ENCODE measurements at places on chromosomes 3 and 15.
A peak's percentile ranks its signal among the peaks of the same experiment; 100 is the strongest.

DNA sequence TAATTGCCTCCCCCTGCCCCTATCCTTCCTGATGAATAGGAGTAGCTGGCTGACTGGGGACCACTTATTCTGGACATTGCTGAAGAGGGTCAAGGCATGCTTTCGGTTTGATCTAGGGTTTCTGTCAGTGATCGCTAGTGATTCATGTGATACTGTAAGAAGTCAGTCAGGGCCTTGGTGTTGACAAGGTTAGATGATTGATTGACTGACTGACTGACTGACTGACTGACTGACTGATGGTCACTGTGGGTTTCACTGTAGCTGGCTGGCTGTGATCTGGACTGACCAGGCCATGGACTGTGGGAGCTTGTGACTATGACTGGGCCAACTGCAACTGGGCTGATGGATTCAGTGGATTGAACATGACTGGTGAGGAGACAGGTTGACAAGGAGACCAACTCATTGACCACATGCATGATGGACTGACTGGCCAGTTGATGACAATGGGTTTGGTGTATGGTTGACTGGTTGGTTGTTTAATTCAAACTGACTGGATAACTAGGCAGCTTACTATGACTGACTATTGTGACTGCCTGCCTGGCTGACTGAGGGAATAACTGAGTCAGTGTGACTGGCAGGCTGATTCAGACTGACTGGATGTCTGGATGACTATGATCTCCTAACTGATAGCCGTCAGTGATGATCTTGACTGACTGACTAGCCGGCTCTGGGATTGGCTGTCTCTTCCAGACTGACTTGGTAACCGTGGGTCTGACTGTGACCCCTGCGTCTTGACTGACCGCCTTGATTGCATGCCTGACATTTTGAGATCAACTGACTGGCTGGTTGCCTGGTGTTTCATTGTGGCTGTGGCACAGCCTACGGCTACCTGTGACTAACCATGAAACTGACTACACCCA is 509.9 kb downstream of the SHQ1 start:
- no peak for DNase-seq

GRCh38 chr3:122251428-122251827 is 68.0 kb downstream of the CASR start:
- DNase-seq: no peak

DNA sequence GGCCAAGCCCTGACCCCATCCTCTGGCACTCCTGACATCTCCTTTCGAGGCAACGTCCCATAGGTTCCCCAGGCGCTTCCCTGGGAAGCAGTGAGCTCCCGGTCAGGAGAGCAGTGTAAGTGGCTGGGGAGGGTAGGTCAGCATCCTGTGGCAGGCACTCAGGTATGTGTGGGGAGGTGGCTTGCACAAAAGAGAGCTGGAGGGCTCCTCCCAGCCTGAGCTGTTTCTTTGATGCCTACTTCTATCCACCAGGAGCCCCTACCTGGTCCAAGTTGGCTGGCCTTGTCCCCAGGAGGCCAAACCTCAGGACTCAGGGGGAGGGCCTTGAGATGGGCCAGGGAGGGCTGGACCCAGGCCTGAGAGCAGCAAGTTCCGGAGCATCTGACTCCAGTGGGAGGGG is 31.7 kb upstream of the LINGO1 start:
- no peak for DNase-seq

GRCh38 chr3:100185847-100186246 is 71.5 kb upstream of the FILIP1L start:
- DNase-seq: no peak

GRCh38 chr3:136995652-136996051 is 37.9 kb downstream of the IL20RB start:
- no peak for DNase-seq

GRCh38 chr3:131082871-131083863 is 56.5 kb downstream of the NEK11 start:
- DNase-seq: peak; percentile 37

- no peak for DNase-seq
Observed at GRCh38 chr3:78495301-78495700, 1272.5 kb downstream of the ROBO1 start.

- DNase-seq: no peak
Observed at GRCh38 chr3:23710555-23710954, 95.2 kb upstream of the UBE2E1 start.

GRCh38 chr15:39593656-39594445 is 13.0 kb downstream of the THBS1 start:
- DNase-seq: no peak

GRCh38 chr3:99434190-99434589 is 204.2 kb upstream of the COL8A1 start:
- DNase-seq: no peak

GRCh38 chr3:170976190-170976519 is 50.4 kb downstream of the SLC2A2 start:
- DNase-seq: no peak

GRCh38 chr15:101250341-101250831 is 1.5 kb downstream of the CHSY1 start:
- peak; percentile 74 for DNase-seq

GRCh38 chr3:71511037-71511436 is 72.5 kb downstream of the FOXP1 start:
- DNase-seq: no peak

DNA sequence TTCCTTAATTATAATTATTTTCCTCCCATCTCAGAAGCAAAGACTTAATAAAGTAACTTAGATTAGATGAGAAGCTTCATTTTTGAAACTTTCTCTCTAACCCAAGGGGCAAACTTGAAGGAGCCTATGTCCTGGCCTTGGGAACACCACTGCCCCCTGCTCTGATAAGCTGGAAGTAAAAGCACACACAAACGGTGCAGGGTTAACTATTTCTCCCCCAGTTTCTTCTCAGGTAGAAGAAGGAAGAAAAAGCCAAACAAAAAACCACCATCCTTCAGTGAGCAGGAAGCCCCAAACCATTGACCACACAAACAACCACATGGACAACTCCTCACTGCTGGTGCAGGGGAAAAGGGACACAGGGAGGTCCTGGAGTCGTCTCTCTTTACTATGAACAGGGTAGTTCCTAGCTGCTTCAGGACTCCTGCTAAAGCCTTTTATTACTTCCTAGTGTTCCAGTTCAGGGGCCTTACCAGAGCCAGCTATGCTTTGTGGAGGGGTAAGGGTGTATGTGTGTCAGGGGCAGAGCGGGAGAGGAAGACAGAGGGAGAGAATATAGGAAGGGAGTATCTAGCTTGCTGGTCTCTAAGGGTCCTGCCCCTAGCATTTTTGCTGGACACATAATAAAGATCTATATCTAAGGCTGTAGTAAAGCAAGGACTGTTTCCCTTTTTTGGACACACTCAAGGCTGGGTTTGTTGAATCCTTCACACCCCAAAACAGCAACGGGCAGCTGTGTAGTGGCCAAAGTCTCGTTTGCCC is 94.0 kb upstream of the UMPS start:
- DNase-seq: no peak

GRCh38 chr3:66386925-66387650 is 113.7 kb downstream of the LRIG1 start:
- DNase-seq: no peak

DNA sequence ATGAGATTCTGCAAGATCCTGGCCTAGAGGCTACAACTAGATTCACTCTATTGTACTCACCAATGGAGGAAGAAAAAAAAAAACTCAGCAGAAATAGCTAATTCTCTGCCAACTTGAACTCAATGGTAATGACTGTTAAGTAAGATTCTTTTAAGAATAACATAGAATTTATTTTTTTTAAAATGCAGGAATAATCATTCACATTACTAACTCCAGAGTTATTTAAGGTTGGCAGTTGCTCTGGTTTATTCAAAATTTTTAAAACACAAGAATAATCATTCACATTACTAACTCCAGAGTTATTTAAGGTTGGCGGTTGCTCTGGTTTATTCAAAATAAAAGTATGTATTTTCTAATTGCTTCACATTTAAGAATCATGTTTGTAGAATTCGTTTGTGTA is 1071.9 kb downstream of the IGSF11 start:
- DNase-seq: no peak

DNA sequence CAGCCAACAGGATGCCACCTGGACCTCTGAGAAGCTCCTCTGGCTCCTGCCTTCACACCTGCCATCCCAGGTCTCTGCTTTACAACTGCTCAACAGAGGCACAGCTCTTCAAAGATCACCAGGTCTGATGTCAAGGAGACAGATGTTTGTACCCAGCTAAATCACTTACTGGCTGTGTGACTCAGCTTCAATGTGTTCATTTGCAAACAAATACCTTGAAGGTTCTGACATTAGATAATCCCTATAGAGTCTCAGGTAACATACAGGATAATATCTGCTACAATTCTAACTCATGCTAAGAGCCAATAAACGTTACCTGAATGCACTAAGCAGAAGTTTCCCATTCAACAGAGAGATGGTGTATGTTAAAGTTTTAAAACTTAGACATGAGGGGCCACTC is 163.4 kb upstream of the IGF1R start:
- no peak for DNase-seq

DNA sequence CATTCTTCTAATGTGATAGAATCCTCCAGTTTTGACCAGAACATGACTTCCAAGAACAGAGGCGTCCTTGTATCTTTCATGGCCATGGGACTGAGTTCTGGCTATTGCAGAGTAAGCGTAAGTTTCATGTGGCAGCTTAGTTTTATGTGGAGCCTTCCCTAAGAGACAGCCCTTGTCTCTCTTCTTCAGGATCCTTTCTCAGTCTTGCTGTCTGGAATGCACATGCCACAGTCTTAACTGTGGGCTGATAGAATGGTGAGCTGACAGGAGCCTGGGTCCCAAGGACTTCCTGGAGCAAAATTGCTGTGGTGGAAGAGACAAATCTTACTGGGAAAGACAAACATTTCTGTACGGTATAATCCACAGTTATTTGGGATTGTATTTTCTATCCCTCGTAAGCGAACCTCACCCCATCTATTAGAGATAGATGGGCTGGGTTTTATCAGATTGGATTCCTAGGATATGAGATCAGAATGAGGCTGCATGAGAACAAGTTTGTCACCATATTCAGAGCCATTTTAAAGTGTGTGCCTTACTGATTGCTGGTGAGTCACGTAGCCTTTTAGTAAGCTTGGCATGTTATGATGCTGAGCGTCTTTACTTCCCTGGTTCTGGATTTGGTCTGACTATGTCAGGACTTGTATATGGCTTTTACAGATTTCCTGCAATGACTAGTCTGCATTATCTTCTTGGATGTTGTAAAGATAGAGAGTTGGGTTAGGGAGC is 32.8 kb downstream of the CDIN1 start:
- no peak for DNase-seq

GRCh38 chr3:195803289-195803908 is 8.3 kb downstream of the MUC4 start:
- DNase-seq: no peak

DNA sequence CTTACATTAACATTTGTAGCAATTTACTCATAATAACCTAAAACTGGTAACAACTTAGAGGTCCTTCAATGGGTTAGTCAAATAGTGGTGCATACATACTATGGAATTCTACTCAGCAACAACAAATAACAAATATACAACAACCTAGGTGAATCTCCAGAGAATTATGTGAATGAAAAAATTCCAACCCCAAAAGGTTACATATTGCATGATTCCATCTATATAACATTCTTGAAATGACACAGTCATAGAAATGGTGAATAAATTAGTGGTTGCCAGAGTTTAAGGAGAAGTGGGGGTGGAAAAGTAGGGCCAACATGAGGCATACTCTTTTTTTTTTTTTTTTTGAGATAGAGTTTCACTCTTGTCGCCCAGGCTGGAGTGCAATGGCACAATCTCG is 12.7 kb upstream of the SNTN start:
- DNase-seq: no peak

DNA sequence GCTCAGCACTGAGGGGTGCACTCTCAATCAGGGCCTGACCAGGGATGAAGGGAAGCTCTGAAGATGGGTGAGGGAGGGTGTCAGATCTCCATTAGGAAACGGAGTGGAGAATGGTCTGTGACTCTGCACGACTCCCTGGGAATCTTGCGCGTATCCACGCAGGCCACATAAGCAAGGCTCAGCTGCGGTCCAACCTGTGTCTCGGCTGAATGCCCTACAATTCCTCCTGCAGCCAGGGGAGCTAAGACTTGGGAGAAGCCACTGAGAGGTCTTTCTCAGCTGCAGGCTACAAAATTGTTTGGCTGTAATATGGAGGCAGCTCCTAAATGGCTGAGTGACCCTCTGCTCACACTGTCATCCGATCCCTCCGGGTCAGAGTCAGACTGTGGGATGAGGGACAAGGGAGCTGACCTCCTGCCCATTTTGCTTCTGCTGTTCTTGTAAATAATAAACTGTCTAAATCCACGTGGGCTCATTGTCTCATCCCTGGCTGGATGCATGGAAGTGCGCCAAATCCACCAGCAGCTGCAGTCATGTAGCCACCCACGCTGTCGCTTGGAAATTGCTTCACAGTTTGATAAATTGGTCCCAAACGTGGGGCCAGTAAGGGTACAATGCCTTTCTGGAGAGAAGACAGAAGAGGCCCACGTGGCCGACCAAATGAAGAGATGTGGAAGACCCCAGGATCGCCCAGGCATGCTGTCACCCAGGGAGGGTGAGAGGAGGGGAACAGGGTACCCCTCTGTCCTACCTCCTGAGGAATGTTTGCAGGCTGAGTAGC is 30.5 kb downstream of the ALS2CL start:
- peak; percentile 8 for DNase-seq

DNA sequence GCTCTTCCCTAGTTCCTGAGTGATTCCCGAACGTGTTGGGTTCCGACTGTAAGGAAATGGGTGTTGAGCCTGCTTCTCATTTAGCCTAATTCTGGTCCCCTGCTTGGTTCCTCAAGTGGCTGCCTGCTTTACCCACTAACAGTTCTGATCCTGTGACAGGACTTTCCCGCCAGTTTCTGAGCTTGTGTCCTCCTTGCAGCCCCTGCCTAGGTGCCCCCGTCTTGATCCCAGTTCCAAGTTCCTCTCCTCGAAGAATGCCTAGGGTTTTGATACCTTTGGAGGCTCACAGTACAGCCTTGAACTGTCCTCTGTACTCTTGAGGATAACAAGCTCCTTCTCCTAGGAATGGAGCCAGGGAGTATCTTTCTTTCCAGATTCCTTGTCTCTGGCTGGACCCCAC is 12.0 kb upstream of the RASGRF1 start:
- DNase-seq: no peak

- no peak for DNase-seq
Observed at GRCh38 chr3:56823984-56824703, 22.4 kb upstream of the ARHGEF3 start.
